ENCODE measurements at places on chromosomes 1 and 21.

DNA sequence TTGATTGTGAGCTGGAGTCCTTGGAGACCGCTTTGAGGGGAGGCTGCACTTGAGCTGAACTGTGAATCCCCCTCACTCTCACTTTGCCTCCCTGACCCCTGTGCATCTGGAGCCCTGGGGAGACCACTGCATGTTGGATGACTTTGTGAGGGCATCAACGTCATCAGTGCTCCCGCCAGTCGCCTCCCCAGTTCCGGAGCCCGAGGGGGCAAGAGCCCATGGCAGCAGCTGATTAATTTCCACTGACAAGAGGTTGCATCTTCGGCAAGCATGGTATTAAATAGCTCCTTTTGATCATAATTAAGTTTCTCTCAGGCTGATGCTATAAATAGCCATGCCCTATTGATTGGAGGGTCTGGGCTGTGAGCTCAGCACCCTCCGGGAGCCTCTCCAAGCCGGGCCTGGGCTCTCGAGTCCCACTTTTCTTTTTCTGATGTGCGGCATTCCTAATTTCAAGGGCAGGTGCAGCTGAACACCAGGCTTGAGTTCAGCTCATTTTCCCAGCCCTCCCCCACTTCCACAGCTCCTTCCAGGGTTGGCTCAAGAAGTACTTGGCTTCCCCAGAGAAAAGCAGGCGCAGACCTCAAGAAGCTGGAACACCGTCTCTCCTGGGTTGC, 33.2 kb downstream of the KCND3 start:
- no peak for DNase-seq

GRCh38 chr1:51910221-51911000, 31.9 kb upstream of the NRDC start:
- DNase-seq = no peak

DNA sequence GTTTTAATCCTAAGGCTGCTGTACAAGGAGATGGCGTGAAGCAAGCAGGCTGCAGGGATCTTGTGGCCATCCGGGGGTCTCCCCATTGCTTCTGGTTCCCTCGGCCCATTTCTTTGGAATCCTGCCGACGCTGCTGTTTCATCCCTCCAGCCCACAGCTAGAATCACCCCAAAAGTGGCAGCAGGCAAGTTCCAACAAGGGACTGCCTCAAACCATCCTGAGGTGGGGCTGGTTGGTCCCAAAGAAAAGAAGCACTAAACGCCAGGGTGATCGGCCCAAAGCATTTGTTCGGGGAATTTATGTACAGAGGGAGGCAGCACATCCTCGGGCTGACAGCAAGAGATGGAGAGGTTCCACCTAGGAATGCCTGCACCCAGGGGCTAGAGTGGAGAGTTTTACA, 4.5 kb upstream of the MIB2 start:
- DNase-seq = no peak

DNA sequence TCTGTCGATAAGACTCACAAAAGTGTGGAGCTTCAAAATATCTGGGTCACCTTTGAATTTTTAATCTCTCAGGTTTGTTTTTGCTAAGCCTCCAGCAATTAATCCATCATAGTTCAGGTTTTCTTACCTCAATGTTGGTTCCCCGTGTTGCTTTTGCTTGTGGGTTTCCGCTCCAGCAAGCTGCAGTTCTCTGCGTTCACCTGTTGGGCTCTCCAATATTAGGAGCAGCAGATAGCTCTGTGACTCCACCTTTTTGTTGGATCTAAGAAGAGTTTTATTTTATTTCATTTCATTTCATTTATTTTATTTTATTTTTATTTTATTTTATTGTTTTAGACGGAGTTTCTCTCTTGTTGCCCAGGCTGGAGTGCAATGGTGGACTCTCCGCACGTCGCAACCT, 335.5 kb downstream of the COL11A1 start:
- DNase-seq = no peak

DNA sequence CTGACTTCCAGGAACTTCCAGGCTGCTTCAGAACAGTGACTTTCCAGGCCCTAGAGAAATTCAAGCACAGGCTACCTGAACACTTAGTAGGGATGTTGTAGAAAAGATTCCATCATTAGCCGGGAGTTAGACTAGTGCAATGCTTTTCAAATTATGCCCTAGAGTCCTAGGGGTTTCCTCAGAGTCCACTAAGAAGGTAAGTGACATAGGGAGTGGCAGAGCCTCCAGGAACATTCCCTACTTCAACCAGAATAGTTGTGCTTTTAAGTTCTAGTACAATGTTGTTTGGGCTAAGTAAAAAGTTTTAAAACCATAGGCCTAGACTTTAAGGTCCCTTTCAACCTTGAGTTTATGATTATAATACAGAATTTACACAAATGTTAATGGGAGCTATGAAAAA, 9.1 kb upstream of the GOLPH3L start:
- DNase-seq = no peak

DNA sequence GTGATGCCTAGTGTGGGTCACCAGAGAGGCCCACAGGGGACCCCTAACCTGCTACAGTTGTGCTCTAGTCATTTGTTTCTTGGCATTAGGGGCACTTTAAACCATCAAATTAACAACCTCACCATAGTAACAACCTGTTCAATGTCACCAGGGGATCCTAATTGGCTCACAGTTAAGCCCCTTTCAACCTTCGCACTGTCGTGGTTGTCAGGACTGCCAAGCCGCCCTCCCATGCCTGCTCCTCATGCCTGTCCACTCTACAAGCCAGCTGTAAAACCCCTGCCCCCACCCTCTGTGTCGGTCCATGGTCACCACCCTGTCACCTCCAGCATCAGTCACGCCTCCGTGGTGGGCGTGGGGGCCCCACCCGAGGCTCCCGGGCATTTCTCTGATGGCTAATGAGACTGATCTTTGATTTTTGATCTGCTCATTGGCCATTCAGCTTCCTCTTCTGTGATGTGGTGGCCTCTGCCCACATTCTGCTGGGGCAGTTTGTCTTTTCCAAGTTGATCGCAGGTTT, 96.6 kb downstream of the WDR4 start:
- no peak for DNase-seq

DNA sequence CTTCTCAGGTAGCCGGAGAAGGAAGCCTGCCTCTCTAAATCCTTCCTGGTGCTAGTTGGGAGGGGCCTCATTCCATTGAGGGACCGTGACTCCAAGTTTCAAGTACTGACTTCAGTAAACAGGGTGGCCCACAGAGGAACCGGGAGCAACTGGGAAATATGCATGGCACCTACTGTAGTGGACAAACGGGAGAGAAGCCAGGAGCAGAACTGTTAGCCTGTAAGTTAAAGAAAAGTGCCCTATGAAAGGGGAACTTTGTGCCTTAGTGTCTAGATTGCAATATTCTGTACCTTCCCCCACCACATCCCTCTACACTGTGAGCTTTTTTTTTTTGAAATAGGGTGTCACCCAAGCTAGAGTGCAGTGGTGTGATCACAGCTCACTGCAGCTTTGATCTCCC, 33.2 kb upstream of the KANK4 start:
- DNase-seq = no peak

- DNase-seq = no peak
Observed at GRCh38 chr1:35561297-35561971, 3.8 kb downstream of the NCDN start.

GRCh38 chr1:13701271-13701640, 1.3 kb downstream of the PRDM2 start:
- no peak for DNase-seq

- DNase-seq = no peak
Observed at GRCh38 chr1:180911640-180912191, 981 bp upstream of the KIAA1614 start.

- DNase-seq = no peak
Observed at GRCh38 chr1:221987860-221988520, 246.1 kb upstream of the DUSP10 start.

GRCh38 chr1:36268981-36269380, 37.2 kb upstream of the SH3D21 start:
- DNase-seq = no peak

GRCh38 chr21:14308234-14308633, 74.7 kb downstream of the HSPA13 start:
- DNase-seq = no peak

DNA sequence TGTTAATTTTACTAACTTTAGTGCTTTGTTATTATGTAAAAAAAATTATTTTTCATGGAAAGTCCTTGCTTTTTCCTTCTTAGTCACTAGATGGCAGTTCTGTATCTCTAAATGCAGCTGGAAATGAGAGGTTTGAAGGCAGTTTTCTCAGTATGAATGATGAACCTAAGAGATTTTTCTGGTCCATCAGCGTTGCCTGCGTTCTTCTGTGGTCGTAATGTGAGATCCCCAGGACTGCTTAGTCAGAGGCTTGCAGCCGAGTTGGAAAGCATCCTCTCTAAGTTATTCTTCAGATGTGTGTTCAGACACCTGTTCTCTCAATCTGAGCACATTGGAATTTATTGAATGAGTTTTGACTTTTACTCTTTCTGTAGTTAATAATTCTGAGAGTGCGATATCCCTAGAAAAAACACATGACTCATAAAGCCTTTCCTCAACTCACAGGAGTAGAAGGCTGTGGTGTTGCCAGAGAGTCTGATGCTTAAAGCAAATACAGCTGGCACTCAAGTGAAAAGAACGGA, 99.3 kb downstream of the FMN2 start:
- no peak for DNase-seq

DNA sequence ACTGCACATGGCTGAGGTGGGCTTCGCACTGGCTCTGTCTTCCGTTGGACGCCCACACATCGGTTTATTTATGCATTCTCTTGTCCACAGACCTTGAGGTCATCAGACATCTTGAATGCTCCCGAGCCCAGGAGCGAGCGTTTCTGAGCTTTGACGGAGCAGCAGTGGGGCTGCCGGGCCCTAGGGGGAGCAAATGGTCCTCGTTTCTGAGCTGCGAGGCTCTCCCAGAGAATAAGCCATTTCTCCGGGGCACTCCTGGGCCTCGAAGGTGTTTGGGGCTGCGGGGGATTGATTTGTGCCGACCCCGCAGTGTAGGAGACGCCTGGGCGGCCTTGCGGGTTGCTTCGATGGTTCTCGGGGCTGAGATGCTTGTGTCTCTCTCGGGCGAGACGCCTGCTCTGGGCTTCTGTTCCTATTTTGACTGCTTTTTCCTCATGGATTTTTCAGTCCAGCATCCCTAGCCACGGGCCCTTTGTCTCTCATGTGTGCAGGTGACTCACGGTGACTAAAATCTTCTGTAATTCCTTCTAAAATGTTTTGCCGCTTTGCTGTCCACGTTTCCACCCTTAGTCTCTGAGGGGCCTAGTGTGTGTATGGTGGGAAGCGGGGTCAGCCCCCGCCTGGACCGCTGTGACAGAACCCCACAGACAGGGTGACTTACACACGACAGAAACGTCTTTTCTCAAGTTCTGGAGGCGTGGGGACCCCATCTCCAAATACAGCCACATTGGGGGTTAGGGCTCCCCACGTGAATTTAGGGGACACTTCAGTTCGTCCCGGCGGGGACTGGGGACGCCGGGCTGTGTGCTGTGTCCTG, 62.1 kb downstream of the FAAP20 start:
- DNase-seq = no peak

DNA sequence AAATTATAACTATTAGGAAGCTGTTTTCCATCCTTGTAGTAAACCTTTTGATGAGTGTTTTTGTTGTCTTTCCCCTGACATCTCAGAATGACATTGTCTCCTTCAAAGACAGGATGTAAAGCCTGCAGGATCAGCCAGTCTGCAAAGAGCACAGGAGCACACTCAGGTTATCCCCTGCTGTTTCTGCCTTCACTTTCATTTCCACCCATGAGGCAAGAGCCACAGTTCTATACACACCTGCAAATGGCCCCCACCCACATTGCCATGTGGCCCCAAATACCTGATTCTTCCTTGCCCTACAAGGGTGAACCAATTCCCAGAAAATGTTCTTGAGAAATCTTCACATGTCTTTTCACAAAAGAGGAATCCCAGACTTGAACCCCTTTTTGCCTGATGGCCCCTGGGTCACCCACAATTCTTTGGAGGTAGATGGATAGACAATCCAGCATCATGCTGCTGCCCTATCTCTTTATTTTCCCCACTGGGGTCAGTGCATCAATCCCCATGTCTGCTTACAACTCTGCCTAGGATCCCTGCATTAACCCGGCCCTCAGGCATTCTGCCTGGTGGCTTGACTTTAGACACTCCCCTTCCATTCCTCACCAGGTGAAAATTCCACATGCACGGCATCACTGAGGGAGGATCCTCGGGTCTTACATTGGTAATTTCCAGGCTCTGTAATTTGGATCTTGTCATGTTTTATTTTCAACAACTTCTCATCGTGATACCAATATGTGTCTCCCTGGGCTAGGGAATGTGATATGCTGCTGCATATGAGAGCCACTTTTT, 2.6 kb downstream of the FCRL3 start:
- no peak for DNase-seq

DNA sequence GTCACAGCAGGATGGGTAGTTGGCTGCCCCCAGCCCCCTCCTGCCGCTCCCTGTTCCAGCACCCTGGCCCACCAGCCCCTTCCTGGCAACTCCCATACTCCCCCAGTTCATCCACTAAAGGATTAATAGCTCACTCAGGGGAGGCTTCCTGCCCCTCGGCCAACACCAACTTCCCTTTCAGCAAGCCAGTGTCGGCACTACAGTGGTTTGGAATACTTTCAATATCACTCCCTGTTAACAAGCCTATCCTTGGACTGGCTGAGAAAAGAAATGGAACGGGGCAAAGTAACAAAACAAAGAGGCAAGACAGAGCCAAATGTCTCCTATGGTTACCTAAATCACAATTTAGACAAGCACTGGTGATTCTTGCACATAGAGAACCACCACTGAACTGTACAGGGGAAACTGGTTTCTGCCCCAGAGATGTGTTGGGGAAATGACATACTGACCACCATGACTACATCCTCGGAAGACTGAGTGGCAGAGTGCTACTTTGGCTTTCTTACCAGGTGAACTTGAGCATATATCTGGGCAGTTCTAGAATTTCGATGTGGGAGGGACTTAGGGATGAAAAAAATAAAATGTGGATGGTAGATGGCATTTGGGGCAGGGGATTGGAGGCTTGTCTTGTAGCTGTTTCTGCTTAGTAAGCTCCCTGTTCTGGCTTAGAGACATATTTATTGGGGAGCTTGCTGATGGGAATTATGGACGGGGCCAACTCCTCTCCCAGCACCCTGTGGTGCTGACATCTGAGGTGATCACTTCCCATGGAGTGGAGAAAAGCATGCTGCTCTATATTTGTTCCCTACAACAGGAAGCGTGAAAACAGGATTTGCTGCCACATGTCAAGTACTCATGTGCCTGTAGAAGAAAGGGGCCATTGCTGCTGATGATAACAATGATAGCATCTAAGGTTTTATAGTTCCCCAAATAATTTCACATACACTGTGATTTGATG, 7.1 kb upstream of the CAPN2 start:
- DNase-seq = no peak

GRCh38 chr1:227895828-227896685, 51.7 kb downstream of the WNT9A start:
- DNase-seq = no peak

DNA sequence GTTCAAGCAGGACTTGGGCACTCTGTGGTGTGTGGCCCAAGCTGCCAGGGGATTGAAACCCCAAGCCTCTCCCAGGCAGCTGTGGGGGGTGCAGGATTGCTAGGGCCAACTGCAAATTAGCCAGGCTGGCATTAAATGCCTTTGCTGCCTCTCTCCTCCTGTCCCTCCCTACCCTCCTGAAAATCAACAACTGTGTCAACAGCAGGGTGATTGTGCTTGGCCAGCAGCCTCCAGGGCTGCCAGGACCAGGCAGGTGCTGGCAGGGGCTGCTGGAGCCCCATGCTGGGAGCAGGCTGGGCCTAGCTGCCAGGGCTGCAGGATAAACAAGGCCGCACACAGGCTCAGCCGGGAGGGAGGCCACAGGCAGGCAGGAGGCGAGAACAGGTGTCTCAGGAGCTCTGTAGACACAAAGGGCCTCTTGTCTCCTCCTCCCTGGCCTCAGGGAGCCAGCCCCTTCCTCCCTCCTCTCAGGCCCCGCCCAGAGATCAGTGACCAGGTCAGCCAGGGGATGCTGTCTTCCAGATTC, 11.4 kb downstream of the SOX13 start:
- no peak for DNase-seq
